NCI-H524 (cell line): ENCODE measurements at places on chromosomes 7 and 10.
A peak's percentile ranks its signal among the peaks of the same experiment; 100 is the strongest.

GRCh38 chr10:235915-236314 lies 100.7 kb downstream of the ZMYND11 start:
- DNase-seq: no peak

DNA sequence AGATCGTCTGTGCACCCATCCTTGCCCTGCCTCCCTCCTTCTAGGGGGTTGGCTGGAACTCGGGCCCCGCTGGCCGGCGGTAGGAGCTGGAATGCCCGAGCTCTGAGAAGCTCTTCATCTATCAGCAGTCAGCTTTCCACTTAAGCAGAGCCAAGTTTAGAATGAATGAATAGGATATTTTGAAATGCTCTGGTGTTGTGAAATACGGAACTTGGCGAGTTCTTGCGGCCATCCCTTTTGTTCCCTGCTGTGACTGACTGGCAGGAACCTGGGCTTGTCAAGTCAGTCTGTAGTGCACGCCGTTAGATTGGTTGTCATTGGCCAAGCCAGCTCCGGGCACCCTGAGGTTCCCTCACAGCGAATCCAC lies 33.3 kb downstream of the FOXK1 start:
- no peak for DNase-seq

GRCh38 chr10:30454744-30455510 lies 20.9 kb downstream of the MAP3K8 start:
- DNase-seq: no peak

DNA sequence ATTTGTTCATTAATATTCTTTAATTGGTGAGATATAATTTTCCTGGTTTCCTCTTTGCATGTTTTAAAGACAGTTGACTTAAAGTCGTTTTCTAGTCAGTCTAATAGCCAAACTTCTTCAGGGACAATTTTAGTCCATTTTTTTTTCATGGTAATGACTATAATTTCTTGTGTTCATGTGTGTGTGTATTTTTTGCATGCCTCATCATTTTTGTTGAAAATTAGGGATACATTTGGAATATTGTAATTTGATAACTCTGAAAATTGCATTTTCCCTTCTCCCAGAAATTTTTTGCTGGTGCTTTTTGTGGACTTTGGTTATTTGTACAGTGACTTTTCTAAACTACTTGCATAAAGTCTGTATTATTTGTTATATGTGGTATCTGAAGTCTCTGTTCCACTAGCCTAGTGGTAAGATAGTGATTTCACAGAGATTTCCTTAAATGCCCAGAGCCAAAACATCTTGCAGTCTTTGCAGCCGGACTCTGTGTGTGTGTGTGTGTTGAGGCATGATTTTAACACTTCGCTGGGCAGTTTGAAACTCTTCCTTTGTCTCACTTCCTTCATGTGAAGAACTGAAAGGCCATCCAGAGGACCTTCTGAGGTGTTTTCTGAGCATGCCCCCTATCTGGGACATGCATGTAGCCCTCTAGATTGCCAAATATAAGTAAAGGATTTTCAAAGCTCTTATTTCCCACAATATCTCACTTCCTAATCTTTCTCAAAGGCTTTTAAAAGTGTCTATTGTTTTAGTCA lies 40.9 kb upstream of the ZNF365 start:
- DNase-seq: no peak

GRCh38 chr10:47323636-47324296 lies 1.5 kb downstream of the GDF2 start:
- DNase-seq: no peak

DNA sequence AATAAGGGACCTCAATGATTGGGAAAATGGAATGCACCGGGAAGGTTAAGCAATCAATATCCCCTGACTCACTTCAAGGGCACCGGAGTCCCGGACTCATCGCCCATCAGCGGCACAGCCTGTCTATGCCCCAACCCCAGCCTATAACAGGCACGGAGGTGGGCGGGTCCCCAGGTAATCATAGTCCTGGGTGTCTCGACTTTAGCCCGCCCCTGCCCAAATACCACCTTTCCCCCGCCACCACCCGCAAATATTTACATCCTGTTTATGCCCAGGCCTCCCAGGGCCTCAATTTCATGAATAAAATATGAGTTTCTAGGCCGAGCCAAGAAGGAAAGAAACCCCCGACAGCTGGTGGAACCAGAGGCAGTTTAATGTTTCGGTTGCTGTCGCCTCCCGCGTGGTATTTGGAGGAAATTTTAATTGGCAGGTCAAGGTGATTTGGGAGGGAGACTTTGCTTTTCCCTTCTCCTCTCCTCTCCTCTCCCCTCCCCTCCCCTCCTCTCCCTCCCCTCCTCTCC lies 15.6 kb upstream of the RFC2 start:
- peak; percentile 69 for DNase-seq

- peak; percentile 93 for DNase-seq
Measured at GRCh38 chr7:91424371-91424770, 160.1 kb downstream of the FZD1 start.

DNA sequence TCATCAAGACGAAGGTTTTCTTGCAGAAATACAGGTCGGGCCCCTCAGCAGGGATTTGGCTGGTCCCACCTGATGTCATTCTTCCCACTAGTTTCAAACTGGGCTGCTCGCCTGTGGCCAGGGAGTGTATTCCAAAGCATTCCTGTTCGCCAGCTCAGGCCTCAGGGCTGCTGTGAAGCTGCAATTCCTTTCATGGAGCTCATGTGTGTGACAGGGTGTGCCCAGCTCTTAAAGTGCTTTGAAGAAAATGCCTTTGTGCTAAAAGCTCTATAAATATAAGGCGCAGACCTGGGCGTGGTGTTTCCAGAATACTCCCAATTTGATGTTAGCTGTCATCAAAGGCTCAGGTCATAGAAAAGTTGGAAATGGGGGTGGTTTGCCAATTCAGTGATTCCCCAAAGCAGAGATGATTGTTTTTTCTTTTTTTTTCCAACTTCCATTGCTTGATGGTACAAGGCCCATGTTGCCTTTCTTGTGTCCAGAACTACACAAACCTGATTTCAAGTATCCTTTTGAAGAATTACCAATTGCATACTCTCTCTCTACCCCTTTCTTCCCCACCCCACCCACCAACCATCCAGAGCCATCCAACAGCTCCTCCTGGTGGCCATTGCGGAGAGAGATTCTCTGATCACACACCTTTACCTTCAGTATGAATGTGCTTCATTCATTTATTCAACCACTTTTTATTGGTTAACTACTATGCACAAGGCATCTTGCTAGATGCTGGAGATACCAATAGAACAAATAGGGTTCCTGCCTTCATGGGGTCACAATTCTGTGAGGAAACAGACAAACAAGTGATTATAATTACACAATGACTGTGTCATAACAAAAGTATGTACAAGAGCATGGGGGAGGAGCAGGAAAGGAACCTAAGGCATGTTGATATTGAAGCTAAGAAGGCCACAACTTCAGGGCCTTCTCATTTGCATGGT lies 297.3 kb upstream of the LYZL1 start:
- DNase-seq: peak; percentile 11

GRCh38 chr7:133688483-133689239 lies 435.8 kb downstream of the EXOC4 start:
- DNase-seq: no peak

GRCh38 chr10:58512491-58513187 lies at the start of gene BICC1:
Gene BICC1 (plus strand): TSS chr10:58512872. CDS start chr10:58513144, 272 bp downstream.
- DNase-seq: peak; percentile 7

DNA sequence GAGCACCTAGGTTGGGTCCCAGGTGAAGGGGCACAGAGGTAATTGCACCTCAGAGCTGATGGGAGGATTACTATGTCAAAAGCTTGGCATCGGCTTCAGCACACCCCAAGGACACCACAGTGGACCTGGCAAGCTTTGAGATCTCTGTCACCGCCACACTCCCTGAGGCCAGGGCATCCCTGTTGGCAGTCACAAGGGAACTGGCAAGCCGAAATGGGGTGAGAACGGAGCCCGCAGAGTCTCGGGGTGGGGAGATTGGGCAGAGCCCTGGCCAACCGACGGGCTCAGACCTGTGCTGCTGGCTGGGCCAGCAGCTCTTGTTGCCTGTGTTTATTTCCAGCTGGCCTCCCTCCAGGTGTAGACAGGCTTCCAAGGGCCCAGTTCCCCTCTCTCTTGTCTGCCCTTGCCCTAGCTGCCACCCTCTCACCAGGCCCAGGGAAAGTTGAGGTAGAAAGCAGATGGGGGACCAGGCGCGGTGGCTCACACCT lies 2.5 kb downstream of the HSPB1 start:
- DNase-seq: no peak

DNA sequence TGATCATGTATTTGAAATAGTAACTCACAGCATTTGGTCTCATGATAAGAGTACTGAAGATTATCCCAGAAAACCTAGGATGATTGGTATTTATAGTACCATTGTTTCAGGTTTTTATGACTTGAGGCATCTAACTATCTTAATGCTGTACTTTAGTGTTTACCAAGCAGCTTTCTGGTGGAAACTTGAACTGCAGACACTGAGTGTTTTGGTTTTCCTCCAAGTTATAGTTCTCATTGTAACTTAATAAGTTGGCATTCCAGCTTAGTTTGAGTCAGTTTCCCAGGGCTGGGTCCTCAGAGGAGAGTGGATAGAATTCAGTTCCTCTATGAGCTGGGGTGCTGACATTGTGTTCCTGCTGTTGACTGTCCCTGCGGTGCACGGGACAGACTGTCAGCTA lies 50.4 kb downstream of the SEC23IP start:
- DNase-seq: no peak

DNA sequence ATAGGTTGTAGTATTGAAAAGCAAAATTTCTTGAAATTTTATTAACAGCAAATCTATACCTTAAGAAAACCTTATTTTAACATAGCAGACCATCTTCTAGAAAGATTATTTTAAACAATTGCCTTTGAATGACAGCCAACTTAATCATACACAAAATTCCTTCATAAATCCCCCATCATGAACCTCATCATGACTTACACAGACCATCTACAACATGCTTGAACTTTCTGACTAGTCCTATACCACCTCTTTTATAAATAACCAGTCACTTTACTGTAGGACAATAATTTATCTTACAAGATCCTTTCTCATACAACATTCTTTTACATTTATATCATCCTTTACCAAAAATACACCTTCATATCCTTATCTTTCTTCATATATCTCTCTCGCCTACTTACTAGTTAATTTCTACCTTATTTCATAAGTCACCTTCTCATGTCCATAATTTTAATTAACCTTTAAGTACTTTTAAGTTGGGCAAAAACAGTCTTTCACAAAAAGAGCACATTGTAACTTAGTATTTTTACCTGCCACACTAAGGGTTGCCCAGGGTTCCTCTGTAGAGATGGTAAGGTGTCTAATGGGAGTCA lies 16.6 kb upstream of the PTN start:
- no peak for DNase-seq

DNA sequence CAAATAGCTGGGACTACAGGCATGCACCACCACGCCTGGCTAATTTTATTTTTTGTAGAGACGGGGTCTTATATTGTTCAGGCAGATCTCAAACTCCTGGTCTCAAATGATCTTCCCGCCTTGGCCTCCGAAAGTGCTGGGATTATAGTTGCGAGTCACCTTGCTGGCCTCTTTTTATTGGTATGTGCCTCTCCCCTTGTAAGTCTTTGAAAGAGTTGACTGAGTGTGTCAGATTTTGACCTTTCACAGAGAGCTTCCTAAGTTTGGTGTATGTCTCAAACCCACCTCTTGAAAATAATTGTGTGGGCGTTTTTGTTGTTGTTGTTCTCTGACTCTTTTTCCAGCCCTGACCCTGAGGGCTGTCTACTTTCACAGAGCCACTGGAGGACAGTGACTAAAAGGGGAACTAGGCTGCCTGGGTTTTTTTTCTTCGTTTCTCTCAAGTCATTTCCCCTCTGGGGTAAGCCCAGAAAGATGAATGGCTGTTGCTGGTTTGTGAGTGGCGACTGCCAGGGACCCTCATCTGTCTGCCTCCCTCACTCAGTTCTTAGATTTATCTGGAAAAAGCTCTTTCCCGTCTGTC lies 262.8 kb downstream of the ZEB1 start:
- DNase-seq: no peak

DNA sequence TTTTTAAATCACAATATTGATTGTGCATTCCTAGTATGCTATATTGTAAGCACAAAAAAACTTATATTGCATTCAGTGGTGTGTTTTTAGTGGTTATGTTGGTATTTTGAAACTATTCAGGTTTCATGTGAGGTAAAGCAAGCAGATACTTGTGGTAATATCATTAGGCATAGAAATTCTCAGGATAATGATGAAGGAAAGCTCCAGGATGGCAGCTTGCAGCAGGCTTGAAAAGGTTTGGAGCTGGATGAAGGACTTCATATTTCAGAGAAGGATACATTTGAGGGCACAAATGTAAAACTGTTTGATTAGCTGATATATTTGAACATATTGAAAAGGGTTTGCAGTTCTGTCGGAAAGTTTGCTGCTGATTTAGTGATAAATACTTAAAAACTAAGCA lies 17.5 kb downstream of the TRIM24 start:
- no peak for DNase-seq

- DNase-seq: no peak
Measured at GRCh38 chr7:104779888-104780287, 234.1 kb upstream of the KMT2E start.

- no peak for DNase-seq
Measured at GRCh38 chr7:80140388-80140787, 5.8 kb downstream of the GNAI1 start.

DNA sequence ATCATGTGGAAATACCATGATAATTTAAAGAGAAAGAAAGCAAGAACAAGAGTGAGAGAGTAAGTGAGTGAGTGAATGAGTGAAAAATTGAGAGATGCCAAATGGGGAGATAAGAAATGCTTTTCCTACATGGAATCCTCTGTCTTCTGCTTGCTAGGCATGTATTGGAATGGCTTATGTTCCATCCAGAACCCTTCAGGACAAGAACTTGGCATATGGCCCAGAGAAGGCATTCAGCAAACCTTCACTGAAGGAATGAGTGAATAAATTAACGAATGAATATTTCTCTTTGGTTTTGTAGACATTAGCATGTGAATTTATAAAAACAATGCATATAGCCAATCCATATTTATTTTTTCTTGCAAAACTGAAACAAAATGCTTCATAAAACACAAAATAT lies 162.2 kb downstream of the LRRTM3 start:
- no peak for DNase-seq

DNA sequence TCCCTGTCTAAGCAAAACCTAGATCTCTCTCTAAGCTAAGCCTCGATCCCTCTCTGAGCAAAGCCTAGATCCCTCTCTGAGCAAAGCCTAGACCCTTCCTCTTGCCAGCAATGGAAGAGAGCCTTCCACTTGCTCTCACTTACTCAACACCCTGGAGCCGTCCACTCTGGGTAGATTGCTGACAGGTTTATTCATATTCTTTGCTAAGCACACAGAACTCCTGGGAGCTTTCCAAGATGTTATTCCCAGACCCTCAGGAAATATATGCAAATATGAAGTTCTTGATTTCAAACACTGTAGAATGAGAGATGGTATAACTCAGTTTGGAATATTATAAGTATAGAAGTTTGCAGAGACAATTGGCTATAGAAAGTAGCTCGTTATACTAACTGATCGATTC lies 503.8 kb upstream of the CELF2 start:
- DNase-seq: no peak
